Activated naive CD4-positive, alpha-beta T cell treated with Interleukin-2 at 50 U/mL for 16 hours (primary cell): ENCODE measurements at places on chromosomes 1 and 21.
A peak's percentile ranks its signal among the peaks of the same experiment; 100 is the strongest.

GRCh38 chr1:111586112-111586511 lies 33.5 kb upstream of the RAP1A start:
- no peak for DNase-seq

DNA sequence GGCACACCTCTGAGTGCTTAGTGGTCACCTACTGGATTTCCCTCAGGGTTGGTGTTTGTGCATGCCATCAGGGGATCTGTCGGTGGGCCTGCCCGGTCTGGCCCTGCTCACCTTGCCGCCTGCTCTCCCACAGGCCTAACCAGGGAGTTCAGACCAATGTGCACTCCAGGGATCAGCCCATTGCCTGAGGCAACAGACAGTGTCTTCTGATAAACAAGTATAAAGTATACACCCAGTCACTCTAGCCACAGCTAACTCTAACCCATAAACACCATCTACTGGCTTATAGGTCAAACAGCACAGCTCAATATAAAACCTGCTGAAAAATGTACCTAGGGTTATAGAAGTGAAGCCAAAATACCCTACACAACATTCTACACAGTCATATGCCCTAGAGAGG lies 1300.0 kb downstream of the PLA2G4A start:
- no peak for DNase-seq

DNA sequence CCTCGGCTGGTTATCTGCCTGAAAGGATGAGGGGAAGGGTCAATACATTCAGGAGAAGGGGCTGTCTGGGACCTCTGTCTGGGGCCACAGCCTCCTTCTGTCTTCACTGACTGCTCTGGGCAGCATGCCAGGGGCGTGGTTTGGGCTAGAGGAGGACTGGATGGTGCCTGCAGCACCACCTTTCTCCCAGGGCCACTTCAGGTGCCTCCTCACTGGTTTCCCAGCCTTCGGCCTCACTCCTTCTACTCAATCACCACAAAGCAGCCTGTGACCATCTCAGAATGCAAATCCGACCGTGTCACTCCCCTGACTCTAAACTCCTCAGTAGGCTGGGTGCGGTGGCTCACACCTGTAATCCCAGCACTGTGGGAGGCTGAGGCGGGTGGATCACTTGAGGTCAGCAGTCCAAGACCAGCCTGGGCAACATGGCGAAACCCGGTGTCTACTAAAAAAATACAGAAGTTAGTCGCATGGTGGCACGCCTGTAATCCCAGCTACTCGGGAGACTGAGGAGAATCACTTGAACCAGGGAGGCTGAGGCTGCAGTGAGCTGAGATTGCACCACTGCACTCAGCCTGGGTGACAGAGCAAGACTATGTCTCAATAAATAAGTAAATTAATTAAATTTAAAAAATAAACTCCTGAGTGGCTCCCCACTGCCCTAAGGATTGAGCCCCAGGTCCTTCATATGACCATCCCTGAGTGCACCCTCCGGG lies 50.1 kb upstream of the ECE1 start:
- no peak for DNase-seq

DNA sequence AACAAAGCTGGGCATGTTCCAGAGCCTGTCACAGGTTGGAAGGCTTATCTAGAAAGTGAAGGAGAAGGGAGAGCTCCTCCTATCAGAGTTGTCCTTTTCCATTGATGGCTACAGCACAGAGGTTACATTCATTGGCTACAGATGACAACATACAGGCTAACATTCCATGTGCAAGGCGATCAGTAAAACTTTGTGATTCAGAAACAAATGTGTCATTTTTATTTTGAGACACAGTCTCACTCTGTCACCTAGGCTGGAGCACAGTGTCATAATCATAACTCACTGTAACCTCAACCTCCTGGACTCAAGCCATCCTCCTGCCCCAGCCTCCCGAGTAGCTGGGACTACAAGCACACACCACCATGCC lies 32.6 kb downstream of the TRIM67 start:
- no peak for DNase-seq

GRCh38 chr1:19926296-19927129 lies 3.1 kb upstream of the PLA2G2E start:
- DNase-seq = no peak

DNA sequence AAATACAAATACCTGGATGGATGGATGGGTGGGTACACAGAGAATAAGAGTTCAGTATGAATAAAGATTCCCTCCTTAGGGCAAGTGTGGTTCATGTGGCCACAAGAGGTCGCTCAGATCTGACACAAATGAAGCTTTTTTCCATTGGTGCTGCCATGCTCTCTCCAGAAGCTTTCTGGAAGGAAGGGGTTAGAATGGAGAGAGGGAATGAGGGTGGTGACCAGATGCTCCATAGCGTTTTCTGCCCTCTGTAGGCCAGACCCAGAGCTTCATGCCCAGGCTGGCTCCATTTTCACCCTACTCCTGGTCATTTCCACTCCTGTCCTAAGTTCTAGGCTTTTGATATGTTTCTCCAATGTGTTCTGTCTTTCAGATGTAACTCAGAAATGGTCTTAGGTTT lies 3.3 kb upstream of the FCRL6 start:
- DNase-seq = peak; percentile 36

DNA sequence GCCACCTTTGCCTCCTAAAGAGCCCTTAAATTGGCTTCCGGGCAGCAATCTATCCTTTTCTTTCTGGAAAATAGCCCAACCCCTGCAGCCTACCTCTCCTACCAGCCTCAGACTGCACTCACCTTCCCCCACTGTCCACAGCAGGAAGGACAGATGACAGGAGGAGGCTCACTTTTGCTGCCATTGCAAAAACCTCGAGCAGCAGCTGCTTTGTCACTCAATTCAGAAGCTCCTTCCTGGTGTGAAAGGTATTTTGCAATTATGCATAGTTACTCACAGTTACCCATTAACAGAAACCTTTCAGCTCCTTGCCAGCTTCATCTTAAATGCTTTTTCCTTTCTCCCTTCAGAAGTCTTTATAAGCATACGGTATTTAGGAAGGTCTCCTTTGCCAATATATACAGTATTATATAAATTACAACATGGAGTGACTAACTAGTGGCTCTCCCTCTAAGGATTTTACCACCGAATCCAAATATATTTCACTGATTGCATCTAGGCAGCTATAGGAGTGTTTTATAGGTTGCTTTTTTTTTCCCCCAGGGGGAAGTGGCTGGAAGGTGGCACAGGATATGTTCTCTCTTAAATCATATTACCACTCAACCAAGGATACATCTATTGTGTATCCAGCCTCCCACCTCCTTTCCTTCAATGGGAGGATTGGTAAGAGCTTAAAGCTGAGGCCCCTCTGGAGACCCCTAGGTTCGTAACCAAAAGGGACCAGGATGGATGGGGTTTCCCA lies 142.1 kb upstream of the IPO9 start:
- DNase-seq = no peak

GRCh38 chr21:18204931-18205330 lies 39.7 kb upstream of the CHODL start:
- DNase-seq = no peak

GRCh38 chr1:45265244-45265643 lies 58.8 kb upstream of the ZSWIM5 start:
- DNase-seq = no peak

- DNase-seq = peak; percentile 3
These were observed 34.0 kb upstream of the DPT start for GRCh38 chr1:168763031-168763430.

- no peak for DNase-seq
These were observed 53.4 kb downstream of the GALNT2 start for GRCh38 chr1:230120289-230120920.

DNA sequence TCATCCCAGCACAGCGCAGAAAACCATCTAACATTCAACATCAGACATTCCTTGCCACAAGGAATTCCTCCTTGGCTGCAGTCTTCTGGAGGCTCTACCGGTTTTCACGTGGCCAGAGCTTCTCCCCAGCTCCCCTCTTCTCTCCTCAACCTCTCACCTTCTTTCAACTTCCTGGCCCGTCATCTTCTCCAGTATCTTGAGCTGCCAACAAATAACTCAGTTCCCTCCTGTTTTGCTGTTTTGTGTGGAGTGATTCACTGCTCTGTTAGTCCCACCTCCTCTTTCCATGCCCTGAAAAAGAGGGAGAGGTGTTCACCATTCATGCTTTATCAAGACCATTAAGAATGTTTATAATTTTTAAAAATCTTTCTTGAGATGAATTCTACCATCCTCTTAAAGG lies 32.6 kb downstream of the PIGM start:
- no peak for DNase-seq

DNA sequence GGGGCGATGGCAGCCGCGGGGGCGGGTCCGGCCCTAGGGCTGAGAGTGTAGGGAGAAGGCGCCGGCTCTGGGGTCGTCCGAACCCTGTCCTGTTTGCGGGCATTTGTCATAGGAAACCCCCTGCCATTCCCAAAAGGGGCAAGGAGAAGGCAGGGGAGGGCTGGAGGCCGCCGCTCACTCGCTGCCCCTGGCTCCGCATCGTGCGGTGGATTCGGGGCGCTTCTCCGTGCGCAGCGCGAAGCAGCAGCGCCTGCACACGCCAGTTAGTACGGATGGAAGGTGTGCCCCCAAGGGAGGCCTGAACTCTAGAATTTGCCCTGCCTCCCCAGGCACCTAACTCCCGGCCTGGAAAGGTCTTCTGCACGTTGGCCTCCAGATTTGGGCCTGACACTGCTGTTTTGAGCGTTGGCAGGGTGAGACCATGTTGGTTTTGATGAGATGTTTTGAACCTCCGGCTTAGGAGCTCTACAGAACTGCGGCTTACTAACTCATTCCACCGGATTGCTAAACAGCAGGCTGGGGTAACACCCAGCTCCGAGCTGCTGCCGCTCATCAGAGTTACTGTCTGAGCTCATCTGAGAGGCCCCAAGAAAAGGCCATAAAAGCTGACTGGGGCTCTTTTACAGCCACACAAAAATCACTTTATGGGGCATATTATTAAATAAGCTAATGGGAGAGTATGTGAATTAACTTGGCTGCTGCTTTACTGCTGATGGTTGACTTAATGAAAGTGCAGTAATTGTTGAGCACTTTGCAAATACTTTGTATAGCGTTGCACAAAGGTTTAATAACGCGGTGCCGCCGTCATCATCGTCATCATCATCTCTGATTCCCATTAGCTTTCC lies 987 bp downstream of the GPR137B start:
- DNase-seq = peak; percentile 42

- no peak for DNase-seq
These were observed 30.5 kb upstream of the WDTC1 start for GRCh38 chr1:27203946-27204345.

GRCh38 chr21:34603710-34604057 lies 11.2 kb downstream of the RCAN1 start:
- no peak for DNase-seq

DNA sequence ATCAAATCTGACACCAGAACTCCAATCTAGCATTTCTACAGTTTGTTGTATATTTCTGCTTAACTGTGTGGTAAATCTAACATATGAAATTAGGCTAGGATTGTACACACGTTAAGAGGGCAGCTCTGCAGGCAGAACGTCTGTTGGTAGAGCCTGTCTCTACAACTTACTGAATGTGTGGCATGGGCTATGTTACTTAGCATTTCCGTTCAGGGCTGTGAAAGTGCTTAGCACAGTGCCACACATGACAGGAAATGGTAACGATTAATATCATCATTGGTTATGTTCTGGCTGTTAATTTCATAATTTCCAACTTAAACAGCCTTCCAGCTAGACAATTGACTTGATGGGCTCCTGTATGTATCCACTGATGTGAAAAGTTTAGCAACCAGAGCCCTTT lies 9.6 kb upstream of the C8B start:
- DNase-seq = no peak

- DNase-seq = no peak
These were observed 13.0 kb downstream of the PTPRC start for GRCh38 chr1:198651650-198652400.

DNA sequence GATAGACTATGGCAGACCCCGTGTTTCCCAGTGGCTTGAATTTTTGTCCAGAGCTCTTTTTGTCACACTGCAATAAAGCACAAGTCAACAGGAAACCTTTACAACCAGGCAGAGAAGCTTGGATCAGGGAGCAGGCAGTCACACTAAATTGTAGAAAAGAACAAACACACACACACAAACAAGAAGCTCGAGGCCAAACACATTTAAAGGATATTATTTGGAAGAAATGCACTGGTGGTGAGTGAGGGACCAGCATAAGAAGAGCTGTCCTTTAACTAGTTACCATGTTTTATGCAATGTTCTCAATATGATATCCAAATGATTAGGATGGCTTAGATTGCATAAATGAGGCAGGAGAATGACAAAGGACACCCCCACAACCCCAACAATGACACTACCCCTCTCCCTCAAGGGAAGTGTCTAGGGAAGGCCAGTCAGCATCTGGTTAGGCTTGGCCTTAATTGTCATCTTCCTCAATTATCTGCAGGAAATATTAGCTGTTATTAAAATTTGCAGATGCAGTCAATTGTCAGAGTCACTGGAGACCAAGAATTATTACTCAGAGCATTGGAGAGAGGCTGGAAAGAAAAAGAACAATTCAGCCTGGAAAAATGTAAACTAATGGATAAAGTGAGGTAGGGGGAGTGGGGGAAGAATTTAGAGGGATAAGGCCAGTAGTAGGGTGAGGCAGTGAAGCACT lies 35.3 kb downstream of the DDR2 start:
- DNase-seq = no peak

DNA sequence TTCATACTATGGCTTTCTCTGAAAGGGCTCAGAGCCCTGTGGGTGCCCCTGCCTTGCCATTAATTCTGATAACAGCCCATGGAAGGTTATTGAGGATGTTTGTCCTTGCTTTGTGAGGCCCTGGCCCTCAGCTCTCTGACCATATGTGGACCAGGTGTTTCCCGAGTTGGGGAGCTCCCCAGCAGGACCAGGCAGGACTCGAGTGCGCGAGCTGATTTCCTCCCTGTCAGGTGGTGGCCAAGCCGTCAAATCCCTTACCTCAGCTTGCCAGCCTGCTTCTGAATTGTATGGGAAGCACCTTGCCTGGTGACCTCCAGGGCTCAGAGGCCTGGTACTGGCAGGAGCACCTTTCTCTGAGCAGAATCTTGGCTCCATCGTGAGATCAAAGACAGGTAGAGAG lies 17.9 kb upstream of the SDE2 start:
- DNase-seq = no peak

GRCh38 chr1:8017495-8018197 lies 8.5 kb downstream of the ERRFI1 start:
- DNase-seq = no peak

GRCh38 chr1:37094302-37094701 lies 60.0 kb upstream of the GRIK3 start:
- no peak for DNase-seq

GRCh38 chr21:26851109-26851944 lies 6.1 kb upstream of the ADAMTS1 start:
- DNase-seq = no peak

- no peak for DNase-seq
These were observed 573 bp downstream of the PSMG1 start for GRCh38 chr21:39182484-39183271.

DNA sequence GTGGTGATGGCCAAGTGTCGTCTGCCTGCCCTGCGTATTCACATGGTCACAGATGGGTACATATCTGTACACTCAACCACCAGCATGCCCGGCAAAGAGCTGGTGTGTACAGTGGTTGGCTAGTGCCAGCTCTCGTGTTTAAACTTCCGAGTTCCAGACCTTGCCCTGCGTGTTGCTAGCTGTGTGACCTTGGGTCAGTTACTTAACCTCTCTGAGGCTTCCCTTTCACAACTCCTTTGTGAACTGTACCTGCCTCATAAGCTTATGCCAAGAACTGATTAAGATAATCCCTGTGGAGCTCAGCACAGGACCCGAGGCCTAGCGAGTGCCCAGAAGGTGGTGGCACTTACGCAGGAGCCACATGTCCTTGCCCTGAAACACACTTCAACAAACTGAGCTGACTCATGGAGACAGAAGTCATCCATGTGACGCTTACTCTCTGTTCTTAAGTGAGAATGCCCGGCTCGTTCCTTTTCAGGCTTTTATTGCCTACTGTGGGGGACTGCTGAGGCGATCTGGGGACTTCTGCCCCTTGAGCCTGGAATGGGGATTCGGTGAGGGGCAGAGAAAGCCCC lies 55.4 kb downstream of the ALPL start:
- DNase-seq = no peak
